NCI-H1105 treated with DMSO at 0.1 percent for 48 hours (cell line): ENCODE measurements at places on chromosomes 5 and 9.

- no peak for DNase-seq
Measured at GRCh38 chr5:143551820-143552251, 148.3 kb upstream of the NR3C1 start.

GRCh38 chr5:141881886-141882285, 3.7 kb upstream of the PCDH1 start:
- DNase-seq = no peak

DNA sequence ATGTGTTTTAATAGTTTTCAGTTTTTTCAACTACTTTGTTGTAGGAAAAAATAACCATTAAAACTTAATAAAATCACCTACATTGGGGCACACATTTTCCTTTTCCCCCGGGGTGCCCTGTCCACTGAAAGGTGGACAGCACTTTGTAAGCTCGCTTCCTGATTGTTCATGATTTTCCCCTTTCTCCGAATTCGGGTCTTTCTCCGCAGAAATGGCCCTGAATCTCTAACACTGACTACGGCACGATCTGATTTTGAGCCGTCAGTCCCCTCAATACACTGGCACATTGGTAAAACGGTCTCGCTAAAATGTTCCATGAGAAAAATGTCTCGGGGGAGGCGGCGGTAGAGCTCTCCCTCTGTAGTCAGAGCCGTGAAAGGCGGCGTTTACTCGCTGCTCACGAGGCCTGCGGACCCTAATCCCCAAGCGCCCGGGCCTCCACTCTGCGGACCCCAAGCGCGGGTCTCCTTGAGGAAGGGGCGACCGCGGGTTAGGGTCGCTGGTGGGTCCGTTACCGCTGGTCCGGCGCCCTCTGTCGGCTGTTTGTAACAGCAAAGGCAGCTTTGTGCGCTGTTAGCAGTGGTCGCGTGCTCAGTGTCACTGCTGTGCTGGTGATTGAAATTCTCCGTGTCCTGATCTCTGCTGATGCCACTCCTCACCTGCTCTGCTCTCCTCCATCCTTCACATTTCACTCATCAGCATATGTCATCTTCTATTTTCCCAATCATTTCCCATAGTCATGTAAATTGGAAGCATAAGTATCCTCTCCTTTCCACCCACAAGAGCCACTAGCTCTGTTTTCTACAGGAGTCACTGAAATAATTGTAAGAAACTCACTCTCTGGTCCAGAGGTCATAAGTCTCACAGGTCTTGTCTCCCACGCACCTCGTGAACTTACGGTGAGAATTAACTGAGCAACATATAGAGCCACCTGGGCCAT, 10.8 kb upstream of the IFNA2 start:
- peak; percentile 43 for DNase-seq

DNA sequence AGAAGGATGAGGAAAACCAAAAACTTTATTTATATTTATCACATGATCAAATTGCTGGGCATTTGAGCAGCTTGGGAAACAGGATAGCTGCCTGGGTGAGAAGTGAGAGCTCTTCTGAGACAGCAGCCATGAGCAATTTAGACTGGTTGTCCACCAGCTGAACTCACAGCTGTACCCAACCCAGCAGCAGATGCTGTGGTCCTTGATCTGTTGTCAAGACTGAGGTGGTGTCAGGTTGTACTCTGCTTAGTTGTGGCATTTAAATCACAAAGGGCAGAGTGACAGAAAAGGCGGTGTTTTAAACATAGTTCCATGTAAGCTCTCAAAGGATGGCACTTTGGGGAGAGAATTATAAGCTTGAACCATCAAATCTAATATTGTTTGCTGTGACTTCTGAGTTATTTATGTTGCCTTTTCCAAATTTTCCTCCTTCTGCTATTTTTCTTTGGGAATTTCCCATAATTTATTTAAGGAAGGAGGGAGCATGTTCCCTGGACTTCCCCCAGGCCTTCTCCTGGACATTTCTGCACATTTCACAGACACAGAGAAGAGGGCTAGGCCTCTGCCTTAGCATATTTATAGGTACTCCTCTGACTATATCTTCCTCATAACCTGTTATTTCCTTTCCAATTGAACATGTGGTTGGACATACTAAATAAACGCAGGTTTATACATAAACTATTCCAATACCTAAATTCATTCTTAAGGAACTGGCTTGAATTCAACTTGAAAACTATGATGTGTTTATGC, 117.7 kb upstream of the FER start:
- no peak for DNase-seq

- DNase-seq = no peak
Measured at GRCh38 chr9:80158131-80158530, 586.4 kb downstream of the TLE4 start.
